ENCODE measurements at places on chromosomes 1 and 21.

DNA sequence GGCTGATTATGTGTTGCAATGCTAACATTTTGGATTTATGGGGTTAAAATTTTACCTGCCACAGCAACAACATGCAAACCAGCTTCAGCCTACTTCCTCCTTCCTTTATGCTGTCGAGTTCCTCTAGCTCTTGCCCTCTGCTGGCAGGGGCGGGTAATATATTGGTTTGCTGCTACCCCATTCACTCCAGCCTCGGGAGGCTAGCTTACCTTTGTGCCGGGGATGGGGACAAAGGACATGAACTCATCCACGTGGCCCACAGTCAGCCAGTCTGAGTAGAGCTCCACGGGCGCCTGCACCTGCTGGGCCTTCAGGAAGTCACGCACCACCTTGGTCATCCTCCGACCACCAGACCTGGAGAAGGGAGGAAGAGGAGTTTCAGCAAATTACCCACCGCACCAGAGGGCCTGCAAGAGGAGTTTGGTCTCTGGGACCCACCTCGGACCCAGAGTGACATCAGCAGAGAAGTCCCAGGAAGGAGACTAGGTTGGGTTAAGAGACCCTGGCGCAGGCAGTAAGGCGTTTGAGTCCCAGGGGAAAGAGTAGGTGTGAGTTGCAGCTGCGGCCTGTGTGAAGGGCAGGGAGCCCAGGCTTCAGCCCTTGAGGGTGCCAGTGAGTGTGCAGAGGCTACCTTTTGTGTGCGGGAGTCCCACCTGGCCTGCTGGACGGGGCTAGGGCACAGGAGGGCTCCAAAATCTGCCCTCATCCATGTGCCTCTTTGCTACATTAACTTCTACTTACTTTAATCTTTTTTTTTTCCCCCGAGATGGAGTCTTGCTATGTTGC is 21.8 kb upstream of the SDHB start:
- no peak for DNase-seq

DNA sequence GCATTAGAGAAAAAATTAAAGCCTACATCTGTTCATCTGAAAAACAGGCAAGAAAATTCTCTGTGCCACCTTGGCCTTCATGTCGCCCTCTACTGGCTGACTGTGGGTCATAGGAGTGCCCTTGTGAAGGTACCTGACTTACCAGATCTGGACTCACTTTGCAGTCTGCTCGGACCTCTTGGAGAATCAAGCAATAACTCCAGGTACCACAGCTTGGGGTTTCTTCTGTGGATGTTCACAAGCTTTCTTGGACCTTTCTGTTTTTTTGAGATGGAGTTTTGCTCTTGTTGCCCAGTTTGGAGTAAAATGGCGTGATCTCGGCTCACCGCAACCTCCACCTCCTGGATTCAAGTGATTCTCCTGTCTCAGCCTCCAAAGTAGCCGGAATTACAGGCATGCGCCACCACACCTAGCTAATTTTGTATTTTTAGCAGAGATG is 2.4 kb upstream of the PRAMEF18 start:
- no peak for DNase-seq

DNA sequence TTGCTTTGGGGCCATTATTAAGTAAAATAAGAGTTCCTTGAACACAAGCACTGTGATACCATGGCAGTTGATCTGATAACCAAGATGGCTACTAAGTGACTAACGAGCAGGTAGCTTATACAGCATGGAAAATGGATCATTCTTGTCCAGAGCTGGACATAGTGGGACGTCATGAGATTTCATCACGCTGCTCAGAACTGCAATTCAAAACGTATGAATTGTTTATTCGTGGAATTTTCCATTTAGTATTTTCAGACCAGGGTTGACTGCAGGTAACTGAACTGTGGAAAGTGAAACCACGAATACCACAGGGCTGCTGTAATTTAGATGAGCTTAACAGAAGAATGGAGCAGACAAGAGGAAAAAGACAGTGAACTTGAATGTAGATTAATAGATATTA is 38.9 kb downstream of the CCDC18 start:
- peak; percentile 0 for DNase-seq

GRCh38 chr1:36807262-36807661 is 227.1 kb downstream of the GRIK3 start:
- peak; percentile 15 for DNase-seq

DNA sequence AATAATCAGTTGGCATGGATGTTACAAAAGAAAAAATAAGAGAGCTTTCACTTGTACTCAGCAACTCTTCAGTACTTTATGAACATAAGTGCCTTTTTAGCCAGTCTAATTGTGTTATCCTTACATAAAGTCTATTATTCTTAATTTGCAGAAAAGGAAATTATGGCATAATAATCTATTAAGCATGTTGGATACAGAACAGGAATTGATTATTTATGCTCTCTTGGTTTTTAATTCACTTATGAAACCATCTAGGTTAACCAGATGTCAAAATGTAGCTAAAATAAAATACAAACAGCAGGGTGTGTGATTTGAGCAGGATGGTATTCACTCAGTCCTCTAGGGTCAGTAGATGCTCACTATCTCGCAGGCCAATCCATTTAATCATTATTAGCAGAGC is 79.7 kb downstream of the PLPPR5 start:
- DNase-seq, result no peak

DNA sequence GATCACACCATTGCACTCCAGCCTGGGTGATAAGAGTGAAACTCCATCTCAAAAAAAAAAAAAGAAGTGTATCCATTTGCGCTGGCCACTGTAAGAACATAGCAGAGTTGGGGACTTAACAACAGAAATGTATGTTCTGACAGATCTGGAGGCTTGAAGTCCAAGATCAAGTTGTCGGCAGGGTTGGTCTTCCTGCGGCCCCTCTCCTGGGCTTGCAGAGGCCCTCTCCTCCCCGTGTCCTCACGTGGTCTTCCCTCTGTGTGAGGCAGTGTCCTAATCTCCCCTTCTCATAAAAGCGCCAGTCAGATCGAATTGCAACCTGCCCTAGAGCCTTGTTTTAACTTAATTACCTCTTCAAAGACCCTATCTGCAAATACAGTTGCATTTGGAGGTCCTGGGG is 52.6 kb downstream of the MT1HL1 start:
- no peak for DNase-seq

DNA sequence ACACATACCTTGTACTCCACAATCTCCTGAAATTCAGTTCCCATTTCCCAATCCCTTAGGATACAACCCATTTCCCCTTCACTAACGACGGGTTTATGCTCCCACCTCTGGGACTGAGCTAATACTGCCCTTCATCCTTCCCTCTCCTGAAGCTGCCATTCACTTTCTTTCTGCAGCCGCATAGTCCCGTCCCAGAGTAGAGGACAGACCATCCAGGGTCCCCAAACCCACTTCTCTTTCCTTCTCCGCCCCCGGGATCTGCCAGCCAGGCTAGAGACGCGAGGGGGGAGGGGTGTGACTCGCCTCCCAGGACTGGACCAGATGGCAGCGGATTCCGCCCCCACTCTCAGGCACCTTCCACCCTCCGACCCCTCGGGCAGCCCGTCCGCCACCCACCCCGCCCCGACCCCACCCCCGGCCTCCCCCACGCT is 679 bp downstream of the ABL2 start:
- no peak for DNase-seq

DNA sequence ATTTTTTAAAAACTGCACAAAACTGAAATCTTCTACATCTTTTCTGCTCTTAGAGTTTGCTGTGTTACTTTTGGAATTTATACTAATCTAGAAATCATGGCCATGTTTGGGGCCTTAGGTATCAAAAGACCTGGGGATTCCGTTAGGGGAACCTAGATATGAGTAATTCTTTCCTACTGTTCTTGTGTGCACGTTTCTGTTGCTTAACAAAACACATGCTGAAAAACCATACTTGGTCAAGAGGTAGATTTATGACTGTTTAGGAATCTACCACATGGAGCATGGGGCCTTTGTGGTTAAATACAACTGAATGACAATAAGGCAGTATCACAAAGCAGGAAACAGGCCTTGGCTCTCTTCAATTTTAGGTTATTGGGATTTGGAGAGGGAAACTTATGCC is 291.9 kb upstream of the USP25 start:
- DNase-seq, result peak; percentile 29

GRCh38 chr1:26384076-26384475 is 11.5 kb upstream of the ZNF683 start:
- no peak for DNase-seq

- DNase-seq, result peak; percentile 8
These were observed 117.2 kb upstream of the FGGY start for GRCh38 chr1:59179673-59180072.

GRCh38 chr21:19810779-19811178 is 1187.4 kb upstream of the NCAM2 start:
- no peak for DNase-seq

DNA sequence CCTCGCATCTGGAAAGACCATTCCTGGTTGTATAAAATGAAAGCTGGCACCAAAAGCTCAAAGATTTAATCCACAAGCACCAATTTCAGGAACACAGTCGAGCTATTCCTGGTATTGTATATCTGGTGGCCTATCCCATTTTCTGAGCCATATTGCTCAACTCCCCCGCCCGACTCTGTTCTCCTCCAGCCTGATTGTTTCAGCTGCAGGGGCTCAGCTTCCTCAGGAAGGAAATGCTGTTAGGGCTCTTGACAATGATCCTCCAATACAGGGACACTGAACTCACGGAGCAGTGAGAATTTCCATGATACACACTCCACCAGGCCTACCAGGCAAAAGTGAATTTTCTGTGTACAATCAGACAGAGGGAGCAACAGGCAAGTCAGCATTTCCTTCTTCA is 16.9 kb upstream of the TDRD10 start:
- peak; percentile 99 for DNase-seq

- DNase-seq, result no peak
These were observed 207.0 kb downstream of the SIPA1L2 start for GRCh38 chr1:232422898-232423297.

- no peak for DNase-seq
These were observed 23.9 kb downstream of the PCNT start for GRCh38 chr21:46347791-46348381.

DNA sequence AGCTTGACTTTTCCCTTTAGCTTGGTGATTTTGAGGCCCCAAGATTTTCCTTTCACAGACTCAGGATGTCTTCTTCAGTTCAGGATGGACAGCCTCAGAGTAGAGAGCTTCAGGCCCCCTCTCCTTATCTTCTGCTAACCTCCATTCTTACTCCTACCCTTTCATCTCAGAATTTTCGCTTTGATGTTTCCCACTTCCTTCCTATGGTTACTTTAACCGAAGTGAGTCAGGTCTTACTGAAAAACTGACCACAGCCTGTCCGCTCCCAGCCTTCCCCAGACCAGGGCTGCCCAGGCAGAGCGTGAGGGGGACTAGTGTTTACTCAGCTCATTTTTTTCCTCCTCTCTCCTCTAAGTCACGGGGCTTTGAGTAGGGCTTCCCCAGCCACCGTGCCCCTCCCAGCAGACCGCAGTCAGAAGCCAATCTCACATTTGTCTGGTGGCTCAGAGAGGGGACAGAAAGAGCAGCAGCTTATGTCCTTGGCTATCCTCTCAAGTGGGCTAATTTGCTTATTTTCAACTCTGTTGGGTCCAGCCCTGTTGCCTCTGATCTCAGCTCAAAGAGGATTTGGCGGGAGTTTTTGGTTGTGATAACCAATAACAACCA is 4.2 kb upstream of the IL19 start:
- DNase-seq, result peak; percentile 7

- DNase-seq, result no peak
These were observed 430.8 kb upstream of the C1orf87 start for GRCh38 chr1:60504206-60504840.

DNA sequence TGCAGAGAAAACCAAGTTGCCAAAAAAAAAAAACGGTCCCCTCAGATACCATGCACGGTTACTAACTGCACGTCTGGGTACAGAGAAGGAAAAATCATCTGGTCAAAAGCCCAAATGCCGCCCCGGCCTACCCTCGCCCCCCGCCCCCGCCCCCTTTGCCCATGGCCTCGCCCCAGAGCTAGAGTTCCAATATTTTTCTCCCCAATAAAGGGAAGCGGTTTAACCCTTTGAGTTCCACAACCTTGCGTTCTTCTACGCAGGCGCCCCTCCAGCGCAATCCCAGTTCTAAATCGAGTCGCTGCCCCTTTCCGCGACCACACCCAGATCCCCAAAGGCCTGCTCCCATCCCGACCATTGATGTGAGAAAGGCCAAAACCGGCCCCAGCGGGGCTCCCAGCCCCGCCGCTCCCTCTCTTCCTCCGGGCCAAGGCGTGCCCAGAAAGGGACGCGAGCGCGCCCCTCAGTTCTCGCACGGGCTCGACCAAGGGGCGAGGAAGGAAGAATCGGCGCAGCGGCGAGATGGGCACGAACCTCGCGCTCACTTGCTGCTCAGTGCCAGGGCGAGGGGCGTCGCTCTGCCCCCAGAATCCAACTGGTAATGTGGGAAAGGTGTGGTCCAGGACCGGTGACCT is 797 bp downstream of the WDR47 start:
- no peak for DNase-seq

- DNase-seq, result no peak
These were observed 42.7 kb upstream of the ARHGEF16 start for GRCh38 chr1:3411806-3412205.

GRCh38 chr1:117116090-117116783 is 5.3 kb downstream of the TRIM45 start:
- DNase-seq, result no peak

DNA sequence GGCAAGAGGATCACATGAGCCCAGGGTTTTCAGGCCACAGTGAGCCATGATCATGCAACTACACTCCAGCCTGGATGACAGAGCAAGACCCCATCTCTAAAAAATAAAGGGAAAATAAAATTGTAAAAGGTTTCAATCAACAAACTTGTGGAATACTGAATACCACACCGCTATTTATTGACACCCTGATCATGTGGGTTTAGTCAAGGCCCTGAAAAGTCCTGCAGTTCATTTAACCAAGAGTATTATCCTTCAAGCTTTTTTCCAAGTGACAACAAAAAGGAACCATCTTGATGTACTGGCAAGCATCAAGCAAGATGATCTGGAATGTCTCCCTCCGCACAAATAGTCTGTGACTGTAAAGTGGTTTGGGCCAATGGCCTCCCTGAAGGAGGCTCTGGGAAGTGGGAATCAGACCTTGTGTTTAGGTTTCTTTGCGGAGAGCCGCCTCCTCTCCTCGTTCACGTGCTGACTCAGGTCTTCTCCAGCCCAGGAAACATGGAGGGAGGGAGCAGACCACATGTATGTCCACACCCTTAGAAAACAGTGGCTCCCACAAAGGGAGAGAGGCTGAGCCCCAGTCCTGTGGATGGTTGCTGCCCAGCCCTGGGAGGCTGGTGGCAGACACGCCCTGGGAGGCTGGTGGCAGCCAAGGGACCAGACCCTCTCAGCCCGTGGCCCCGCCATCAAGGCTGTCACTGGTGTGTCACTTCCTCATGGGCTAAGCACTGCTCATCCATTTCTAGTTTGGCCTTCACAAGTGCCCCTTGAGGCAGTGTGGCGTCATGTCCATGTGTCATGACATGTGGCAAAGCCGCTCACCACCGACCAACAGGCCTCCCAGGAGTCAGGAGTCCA is 56.7 kb downstream of the RIPK4 start:
- no peak for DNase-seq

DNA sequence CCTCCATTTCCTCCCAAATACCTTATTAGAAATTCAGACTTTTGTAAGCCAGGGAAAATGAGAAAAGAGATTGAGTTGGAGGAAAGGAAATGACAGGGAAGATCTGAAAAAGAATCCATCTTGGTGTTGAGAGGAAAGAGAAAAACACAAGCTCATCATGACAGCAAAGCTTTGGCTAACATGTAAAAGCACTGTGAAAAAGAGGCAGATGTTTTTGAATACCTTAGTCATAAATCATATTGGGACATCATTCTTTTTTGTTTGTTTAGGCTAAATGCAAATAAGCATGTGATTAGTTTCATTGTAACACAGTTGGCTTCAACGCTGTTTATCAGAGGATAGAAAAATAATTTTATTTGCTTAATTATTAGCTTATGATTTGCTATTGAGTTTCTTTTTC is 64.6 kb downstream of the LHX8 start:
- no peak for DNase-seq
